COLO829 (cell line): ENCODE measurements at places on chromosomes 2 and 18.

DNA sequence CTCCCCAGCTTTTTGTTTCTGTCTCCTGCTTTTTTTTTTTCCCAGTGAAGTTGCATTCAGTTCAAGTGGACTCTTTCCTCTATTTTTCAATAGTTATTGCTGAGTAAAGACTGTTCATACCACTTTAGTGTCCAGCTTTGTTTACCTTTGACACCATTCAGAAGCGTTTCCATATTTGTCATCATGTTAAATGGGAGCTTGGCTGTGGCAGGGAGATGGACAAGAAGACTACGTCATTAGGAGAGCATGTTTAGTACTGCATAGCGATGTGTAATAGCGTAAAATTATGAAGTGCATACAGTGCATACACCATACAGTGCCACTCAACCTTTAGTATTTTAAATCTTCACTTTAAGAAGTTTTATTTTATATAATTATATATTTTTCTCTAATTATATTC, 655.9 kb downstream of the DCC start:
- DNase-seq, result no peak

DNA sequence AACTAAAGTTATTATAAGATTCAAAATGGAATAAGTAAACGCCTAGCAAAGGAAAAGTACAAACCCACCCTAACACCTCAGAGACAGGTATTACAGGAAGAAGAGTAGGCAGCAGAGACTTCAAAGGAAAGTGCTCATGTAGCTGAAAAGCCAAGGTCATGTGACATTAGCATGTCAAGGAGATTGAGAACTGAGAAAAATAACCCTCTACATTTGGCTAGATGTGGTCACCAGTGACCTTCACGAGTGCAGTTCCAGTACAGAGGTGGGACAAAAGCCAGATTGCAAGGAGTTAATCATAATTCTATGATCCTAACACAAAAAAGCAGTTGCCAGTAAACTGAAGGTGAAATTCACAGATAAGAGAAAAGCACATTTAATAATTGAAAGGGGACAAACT, 252.7 kb downstream of the ZEB2 start:
- DNase-seq, result no peak

- no peak for DNase-seq
These were observed 12.6 kb downstream of the CYRIA start for GRCh38 chr2:16653083-16653375.

DNA sequence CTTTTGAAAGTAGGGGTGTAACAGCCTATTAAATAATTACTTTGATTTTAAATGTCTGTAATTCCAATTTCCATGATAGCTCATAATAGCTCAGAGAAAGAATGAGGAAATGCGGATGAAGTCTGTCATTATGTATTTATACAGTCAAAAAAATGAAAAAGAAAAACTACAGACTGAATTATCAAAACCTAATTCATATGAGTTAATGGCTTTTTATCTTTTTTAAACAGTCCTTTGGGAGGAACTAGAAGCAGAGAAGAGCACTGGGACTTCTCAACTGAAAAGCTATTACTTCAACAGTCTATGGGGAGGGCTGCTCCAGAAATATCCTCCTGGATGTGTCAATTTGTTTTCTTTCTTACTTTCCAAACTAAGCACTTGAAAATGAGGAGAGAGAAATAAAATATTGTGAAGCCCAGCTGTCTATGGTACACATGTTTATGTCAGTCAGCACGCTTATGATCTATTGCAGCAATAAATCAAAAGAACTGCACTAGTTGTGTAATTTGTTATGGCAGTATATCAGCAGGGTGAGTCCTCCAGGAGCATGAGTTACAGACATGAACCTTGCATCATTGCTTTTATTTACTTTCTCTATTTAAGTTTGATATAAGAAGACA, 1550.2 kb downstream of the LRP1B start:
- no peak for DNase-seq

- no peak for DNase-seq
These were observed 285.9 kb downstream of the CTNNA2 start for GRCh38 chr2:79798776-79799175.

DNA sequence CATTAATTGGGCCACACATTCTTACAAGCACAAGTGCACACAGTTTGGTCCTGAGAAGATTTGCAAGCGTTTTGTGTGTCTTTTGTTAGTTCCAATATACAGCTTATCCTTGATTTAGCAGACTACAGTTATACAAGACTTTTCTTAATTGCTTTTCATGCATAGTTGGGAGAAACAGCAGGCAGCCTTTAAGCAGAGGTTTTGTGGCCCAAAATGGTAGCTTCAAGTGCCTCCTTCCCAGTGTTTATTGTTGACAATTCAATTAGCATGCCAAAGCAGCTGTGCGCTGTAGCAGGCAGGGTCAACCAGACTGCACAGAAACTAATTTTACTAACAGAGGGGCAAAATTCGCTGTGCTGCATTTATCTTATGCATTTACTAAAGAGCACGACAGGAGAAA, 47.5 kb downstream of the FRZB start:
- no peak for DNase-seq

- no peak for DNase-seq
These were observed 941 bp downstream of the ZAP70 start for GRCh38 chr2:97714084-97714949.

DNA sequence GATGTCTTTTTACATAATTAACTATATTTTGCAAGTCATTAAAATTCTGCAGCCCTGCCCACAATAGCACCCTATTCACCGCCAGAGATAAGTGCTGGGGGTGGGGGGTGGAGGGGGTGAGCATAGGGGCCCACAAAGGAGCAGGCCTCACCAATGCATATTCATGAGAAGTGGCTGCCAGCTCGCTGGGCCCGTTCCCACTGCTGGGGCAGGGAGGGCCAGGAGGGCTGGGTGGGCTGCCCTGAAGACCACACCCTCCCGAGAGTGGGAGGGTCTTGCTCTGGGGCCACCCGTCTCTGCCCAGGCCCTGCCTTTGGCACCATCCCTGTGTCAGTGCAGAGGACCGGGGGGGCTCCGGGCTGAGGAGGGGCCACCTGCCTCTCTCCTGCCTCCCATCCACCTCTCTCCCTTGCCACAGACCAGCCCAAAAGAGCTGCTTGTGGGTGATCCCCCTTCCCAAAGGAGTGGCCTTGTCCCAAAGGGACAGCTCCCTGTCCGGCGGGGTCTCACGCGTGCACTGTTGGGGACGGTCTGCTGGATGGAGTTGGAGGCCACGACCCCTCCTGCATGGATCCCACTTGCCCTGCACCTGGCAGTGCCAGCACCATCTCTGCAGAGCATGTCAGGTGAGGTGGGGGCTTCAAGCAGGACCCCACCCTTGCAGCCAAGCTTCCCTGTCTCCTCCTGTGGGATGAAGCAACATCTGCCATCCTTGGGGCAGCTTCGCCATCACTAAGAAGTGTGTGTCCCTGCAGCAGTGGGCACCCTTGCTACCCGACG, 138.8 kb upstream of the GPC1 start:
- no peak for DNase-seq

GRCh38 chr18:50158866-50159653, 35.9 kb downstream of the MYO5B start:
- DNase-seq, result no peak

DNA sequence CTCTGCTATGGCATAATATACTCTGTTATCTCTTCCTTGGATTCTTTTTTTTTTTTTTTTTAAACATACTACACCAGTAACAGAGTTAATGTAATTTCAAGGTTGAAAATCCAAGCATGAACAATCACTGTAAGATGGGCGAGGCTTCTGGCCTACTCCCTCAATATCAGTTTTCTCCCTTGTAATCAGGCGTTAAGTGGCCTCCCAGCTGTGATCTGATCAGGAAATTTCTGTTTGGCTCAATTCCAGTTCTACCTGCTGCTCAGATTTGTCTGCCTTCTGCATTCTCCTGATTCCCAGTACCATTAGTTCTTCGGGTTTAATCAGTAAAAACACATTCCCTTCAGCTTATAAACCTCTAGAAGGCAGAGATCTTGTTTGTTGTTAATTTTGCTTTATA, 18.6 kb downstream of the PRKD3 start:
- DNase-seq, result no peak

GRCh38 chr18:56709463-56709862, 58.3 kb downstream of the WDR7 start:
- DNase-seq, result peak; percentile 56

GRCh38 chr2:240922982-240923537, 16.9 kb downstream of the CROCC2 start:
- no peak for DNase-seq

GRCh38 chr2:21781962-21782361, 658.2 kb downstream of the TDRD15 start:
- no peak for DNase-seq

DNA sequence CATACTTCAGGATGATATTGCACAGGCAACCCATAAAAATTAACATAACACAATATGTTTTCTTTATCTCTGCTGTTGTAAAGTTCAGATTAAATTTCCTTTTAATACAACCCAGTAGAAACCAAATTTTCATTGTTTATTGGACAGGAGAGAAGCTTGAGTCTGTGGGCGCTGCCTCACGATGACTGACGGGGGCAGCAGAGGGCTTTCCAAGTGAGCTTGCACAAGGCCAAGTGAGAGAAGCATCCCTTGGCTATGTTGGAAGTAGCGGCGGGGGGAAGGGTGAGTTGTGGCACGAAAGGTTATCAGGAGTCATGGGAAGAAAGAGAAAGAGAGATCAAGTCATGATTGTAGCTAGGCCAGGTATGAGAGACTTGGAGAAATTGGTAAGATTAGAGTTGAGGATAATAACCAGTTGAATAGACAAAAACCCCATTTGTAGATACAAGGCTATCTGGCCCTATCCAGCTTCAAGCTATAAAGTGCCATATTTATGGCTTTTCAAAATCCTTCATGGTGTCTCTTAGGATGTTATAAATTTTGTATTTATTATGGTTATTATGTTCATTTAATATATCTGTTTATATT, 413.7 kb upstream of the FAM98A start:
- peak; percentile 53 for DNase-seq

GRCh38 chr2:28394331-28394877, 1.7 kb downstream of the FOSL2 start:
- no peak for DNase-seq

DNA sequence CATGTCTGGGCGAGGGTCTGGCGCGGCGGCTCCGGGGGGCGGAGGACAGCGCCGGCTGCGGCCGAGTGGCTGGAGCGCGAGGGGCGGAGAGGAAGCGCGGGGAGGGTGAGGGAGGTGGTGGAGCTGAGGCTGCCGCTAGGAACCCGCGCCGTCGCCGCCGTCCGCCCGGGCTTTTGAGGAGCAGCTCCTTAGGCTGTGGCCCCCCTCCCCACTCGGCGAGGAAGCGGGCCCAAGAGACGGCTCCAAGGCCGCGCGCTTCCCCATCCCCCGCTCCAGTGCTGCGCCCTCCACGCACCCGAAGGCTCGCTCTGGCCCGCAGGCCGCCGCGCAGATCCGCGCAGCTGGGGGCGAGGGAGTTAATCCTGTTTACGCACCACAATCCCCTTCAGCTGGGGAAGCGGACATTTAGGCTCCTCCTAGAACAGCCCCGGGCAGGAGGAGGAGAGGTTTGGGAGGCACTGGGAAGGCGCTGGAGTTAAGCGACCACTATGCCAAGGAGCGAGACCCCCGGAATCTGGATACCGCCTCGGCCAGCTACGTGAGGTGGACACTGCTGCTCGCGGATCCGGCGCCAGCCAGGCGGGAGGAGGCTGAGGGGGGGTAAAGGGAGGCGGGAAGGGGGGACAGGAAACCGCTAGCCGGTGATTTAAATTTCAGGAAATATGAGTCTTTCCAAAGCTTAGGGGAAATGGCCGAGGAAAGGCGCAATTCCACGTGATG, at the start of gene CNRIP1:
Gene CNRIP1 (minus strand): TSS at position 552 of the 720 bp plus-strand sequence. CDS start 549 bp downstream, at position 3.
- DNase-seq, result peak; percentile 58

- no peak for DNase-seq
These were observed 197.1 kb downstream of the CCDC85A start for GRCh38 chr2:56380861-56381260.

DNA sequence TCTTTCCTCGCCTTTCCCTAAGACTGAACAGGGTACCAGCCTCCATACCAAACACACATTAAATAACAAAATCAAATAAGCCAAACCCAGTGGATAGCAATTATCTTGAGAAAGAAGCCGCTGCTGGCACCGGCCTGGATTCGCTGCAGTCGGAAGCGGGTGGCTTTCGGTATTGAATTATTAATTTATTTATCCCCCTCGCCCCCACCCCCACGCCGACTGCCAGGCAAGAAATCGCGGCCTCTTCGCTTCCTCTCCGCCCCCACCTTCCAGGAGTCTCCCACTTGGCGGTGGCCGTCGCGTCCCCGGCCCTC, 370 bp upstream of the ZNF804A start:
- no peak for DNase-seq

GRCh38 chr2:72115110-72116080, 32.3 kb downstream of the CYP26B1 start:
- DNase-seq, result peak; percentile 94

- peak; percentile 23 for DNase-seq
These were observed 122.5 kb downstream of the PLA2R1 start for GRCh38 chr2:159939946-159940345.

DNA sequence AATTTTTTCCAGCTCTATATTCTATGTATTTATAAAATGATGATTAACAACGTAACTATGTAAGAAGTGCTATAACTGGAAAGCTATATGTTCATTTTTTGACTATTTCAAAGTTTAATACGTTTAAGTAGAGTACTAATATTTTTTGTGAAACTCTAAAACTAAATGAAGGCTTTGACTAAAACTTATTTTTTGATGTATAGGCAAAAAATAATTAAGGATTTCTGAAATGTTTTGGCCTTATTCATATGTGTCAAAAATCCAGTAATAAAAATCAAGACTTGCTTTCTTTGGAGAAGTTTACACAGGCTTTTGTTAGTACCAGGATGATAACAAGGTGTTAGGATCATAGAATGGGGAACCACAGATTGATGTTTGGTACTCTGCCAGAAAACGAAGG, 58.2 kb upstream of the ZEB2 start:
- no peak for DNase-seq

DNA sequence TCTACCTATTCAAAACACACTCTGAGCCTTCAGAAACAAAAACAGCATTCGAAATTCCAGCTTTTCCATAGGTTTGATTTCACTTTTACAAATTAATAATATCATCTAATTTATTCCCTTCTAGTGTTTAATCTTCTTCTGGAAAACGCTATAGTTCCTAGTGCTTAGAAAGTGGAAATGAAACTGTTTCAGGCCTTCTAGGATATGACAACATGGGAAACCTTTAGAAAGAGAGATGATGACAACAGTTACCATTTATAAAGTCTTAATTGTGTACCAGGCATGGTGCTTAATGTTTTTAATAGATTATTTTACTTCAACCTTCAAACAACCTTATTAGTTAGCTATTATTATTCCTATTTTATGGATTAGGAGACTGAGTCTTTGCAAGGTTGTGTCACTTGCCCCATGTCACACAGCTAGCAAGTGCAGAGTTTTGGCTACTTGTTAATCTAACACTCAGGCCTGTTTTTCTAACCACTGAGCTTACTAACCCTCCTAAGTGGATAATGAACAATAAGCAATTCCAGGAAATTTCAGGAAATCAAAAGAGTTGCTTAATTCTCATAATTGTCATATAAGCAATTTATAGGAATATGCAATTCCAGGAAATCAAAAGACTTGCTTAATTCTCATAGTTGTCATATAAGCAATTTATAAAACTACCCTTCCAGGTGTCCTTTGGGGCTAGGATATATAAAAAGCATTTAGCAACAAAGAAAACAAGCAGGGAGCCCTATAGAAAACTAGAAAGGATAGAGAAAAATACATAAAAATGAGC, 206.0 kb downstream of the ZNF521 start:
- no peak for DNase-seq

GRCh38 chr2:189408294-189408693, 33.0 kb upstream of the WDR75 start:
- DNase-seq, result no peak
